ENCODE measurements at places on chromosomes 11 and 22.
A peak's percentile ranks its signal among the peaks of the same experiment; 100 is the strongest.

GRCh38 chr11:104637662-104638170 is 260.5 kb downstream of the CASP12 start:
- DNase-seq, result no peak

DNA sequence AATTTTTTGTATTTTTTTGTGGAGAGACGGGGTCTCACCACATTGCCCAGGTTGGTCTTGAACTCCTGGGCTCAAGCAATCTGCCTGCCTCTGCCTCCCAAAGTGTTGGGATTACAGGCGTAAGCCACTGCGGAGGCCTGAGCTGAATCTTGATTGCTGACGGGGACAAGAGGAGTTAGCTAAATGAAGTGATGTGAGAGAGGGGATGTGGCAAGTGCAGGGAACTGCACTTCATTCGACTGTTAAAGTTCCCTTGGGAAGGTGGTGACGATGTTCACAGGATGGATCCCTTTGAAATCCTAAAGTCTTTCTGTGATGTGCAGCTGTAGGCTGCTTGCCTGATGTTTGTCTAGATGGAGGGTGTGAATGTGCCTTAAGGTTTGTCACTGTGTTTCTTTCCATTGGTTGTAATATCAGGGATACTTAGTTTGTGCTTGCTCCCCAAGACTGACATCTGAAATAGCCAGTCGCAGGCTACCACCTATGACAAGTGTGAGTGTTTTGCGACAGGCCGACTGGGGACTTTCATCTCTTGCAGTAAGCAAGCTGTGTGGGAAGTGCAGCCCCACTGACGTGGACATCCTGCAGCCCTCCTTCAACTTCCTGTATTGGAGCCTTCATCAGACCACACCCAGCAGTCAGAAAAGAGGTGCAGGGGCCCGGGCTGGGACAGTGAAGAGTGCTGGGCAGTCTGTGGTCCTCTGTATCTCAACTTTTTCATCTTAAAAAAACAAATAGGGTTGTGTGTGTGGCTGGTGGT is 19.6 kb upstream of the CCDC134 start:
- no peak for DNase-seq

GRCh38 chr11:83044958-83045712 is 26.6 kb downstream of the RAB30 start:
- DNase-seq, result no peak

DNA sequence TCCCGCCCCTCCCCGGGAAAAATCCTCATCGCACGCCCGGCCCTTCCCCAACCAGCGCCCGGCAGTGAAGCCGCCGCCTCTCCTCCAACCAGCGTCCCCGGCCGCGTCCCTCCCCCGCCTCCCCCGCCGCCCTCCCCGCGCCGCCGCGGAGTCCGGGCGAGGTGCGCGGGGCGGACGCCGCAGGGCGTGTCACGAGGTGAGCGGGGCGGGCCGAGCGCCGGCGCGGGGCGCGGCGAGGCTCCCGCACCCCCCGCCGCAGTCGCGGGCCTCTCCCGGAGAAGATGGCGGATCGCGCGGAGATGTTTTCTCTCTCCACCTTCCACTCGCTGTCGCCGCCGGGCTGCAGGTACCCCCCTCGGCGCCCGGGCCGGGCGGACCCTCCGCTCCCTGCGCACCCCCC is at the start of gene MAPK8IP2:
MAPK8IP2 (plus strand) TSS at position 256 of the 400 bp plus-strand sequence; CDS start at position 282, 26 bp downstream.
- no peak for DNase-seq

- DNase-seq, result no peak
Observed at GRCh38 chr22:25482091-25482760, 82.2 kb upstream of the GRK3 start.

DNA sequence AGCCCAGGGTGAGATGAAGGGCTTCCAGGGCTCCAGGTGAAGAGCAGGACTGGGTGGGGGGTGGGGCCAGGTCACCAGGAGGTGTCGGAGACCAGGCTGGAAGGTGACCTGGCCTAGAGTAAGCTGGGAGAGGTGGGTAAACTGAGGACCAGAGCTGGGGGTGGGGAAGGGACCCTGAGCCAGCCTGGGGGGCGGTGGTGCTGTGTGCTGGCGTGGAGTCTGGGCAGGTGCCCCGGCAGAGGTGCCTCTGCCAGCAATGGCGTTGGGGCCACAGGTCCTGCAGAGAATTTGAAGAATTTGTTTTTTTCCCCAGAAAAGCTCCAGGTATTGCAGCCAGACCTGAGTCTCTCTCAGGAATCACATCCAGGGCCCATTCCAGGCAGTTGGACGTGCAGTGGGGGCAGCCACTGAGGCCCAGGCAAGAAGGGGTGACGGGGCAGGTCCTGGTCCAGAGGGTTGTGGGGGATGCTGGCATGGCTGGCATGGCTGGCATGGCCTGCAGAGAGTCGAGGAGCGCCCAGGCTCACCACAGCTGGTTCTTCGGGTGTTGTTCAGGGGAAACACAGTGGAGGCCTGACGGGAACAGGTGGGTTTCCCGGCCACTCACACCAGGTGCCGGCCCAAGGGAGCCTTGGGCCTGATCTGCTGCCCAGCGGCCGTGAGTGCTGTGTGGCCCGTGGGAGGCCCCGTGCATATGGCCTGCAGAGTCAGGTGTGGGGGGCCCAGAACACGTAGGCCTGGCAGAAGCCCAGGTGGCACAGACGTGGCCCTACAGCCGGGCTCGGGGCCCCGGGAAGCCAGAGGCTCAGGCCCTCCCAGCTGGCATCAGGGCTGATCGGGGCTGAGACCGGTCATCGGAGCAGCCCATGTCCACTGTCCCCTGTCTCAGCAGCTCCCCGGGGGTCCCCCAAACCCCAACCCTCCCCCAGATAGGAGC is 6.4 kb upstream of the MUC6 start:
- no peak for DNase-seq

DNA sequence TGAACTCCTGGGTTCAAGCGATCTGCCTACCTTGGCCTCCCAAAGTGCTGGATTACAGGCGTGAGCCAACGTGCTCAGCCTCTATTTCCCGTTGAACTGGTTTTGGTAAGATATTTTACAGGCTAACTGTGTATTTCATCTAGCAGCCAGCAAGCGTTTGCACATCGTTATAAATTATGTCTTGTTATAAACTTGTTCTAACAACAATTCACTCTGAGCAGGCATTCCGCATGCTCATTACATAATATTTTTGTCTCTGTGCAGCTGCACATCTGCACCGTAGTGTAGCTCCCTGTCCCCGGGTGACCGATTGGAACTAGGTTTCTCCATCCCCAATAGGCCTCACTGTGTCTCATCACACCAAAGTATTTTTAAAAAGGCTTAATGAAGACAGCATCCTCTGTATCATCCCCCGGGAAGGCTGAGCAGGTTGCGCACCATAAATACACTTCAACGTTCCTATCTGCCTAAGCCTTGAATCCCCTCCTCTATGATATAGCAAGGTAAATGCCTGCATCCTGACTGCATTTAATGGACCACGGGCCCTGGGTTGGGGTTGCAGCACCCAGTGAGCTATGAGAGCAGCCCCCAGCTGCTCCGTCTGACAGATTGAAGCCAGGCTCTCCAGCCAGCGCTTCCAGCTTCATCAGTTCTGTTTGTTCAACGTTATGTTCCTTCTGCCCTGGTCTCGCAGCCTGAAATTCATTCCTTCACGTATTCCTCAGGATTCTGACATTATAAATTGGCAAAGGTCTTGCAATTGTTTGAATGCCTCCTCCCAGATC is 47.7 kb downstream of the TST start:
- DNase-seq, result no peak

DNA sequence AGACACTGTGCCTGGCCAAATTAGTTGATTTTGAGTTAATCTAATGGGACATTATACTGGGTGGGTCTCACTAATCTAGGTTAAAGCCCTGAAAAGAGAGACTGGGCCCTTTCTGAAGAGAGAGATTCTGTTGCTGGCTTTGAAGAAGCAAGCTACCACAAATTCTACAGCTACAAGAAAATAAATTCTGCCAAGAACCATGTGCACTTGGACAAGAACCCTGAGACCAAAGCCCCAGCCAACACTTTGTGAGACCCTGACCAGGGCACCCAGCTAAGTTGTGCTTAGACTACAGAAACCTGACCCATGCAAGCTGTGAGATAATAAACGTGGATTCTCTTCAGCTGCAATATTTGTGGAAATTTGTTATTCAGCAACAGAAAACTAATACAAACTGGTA is 20.1 kb upstream of the SPON1 start:
- no peak for DNase-seq

DNA sequence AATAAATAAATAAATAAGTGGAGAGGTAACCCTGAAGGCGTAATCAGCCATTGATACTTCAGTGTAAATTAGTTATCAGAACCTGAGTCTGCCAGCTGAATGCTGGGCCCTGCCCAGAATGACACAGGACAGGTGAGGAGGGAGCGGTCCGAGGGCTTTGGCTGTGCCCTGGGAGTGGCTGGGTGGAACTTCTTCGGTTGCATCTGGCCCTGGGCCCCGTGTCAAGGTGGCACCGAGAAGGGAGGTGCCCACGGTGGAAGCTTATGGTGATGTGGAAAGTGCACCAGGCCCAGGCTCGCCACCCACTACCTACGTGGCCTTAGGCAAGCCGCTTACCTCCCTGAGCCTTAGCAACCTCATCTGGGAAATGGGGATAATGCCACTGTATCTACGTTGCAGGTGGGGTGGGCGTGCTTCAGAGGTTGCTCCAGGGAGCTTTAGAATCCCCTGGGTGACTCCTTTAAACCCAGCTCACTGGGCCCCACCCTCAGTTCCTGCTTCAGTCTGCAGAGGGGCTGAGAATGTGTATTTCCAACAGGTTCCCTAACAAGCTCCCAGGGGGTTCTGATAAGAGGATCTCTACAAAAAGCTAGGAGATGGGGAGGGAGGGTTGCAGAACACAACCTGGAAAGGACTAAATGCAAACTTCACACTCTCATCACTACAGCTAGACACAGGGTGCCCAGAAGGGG is 38.8 kb downstream of the TXN2 start:
- DNase-seq, result no peak

GRCh38 chr11:83349296-83349695 is 63.1 kb upstream of the CCDC90B start:
- no peak for DNase-seq

DNA sequence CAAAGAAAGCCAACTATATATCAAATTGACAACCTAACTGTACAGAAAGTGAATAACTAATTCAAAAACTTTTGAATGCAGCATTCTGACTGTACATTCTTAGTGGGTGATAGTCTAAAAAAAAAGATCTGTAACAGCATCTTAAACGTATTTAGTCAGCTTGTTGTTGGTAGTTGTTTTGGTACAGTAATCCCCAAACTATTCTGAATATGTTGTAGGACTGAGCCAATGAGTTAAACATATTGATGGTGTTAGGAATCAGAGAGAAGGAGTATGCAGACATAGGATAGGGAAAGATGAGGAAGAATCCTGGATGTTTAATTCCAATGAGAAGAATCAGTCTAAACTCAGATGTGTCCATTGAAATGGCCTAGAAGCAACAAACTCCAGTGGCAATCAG is 41.9 kb upstream of the KIRREL3 start:
- no peak for DNase-seq

- peak; percentile 67 for DNase-seq
Observed at GRCh38 chr11:2376751-2377451, at the start of gene CD81. Gene CD81, plus strand, starts transcription at chr11:2377310. Its CDS starts 240 bp downstream, at chr11:2377550.
